NCI-H1105 treated with DMSO at 0.1 percent for 48 hours (cell line): ENCODE measurements at places on chromosomes 5 and 9.

DNA sequence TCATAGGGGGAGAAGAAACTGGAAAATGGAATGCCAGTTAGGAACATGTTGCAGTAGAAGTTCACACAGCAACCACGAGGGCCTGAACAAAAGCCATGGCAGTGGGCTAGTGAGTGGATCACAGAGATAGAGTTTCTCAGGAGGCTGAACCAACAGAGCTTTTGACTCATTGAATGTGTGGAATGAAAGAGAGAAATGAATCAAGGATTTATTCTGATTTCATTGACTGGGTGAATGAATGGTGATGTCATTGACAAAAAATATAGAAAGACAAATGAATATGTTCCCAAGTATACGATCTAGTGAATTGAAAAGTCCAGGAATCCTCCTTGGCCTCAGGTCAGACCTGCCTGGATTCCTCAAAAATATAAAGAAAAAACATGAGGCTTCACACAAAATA is 99.2 kb downstream of the ZNF462 start:
- DNase-seq: no peak

DNA sequence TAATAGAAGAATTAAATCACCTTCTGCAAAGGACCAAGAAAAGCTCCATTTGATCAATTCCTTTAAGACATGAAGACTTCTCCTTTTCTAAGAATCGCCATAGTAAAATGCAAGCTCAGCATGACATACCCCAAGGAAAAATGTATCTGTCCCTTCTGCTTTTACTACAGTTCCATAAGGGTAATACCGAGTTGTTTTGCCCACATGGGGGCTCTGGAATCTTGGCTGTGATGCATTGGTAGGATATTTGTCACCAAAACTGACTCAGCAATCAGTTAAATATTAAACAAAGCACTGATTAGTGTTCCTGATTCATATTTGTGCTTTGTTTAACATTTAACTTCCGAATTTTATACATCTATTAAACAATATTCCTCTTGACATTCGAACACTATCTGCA is 24.3 kb upstream of the KCNIP1 start:
- DNase-seq: no peak

DNA sequence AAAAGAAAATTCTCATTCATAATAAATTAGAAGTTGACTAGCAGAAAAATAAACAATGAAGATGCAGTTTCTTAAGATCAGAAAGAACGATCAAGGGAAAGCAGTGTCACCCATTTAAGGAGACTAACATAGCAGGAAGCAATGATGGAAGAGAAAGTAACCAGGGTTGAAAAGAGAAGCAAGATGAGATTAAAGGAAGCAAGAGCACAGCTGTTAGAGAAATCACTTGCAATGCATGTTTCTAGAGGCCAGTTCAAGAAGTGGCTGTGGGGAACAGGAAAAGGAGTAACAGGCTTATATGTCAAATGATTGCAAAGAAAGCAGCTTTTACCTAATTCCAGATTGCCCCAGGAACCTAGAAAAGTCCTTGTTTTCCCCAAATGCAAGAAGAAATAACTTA is 46.8 kb upstream of the SLC1A1 start:
- DNase-seq: no peak

- DNase-seq: no peak
Observed at GRCh38 chr9:133869674-133870405, 122.3 kb downstream of the VAV2 start.

GRCh38 chr5:96940586-96940985 is 4.7 kb downstream of the LNPEP start:
- no peak for DNase-seq

GRCh38 chr5:72508241-72509170 is 1.3 kb upstream of the ZNF366 start:
- no peak for DNase-seq

GRCh38 chr9:37870799-37871176 is 33.1 kb downstream of the SLC25A51 start:
- no peak for DNase-seq

GRCh38 chr9:95341293-95341962 is 23.9 kb upstream of the FANCC start:
- no peak for DNase-seq

DNA sequence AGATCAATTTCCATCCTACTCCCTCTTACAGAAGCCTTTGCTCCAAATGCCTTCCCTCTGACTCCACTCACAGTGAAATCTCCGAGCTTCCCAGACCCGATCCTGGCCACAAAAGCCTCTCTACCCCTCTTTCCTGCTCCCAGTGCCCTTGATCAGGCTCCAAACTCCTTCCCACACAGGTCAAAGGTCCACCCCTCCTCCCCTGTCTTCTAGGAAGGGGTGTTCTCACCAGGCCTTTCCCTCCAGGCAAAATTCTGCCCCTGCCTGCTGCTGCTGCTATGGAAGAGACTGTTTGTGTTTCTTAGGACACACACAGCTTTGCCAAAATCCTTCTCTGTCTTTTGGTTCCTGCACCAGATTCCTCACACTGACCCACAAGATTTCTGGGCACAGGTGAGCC is 85.8 kb upstream of the ALDH1A1 start:
- DNase-seq: no peak

GRCh38 chr5:146039420-146039819 is 66.0 kb downstream of the PLAC8L1 start:
- no peak for DNase-seq

GRCh38 chr9:123314617-123315016 is 41.4 kb upstream of the CRB2 start:
- no peak for DNase-seq

- no peak for DNase-seq
Observed at GRCh38 chr9:37407468-37407867, 15.0 kb upstream of the GRHPR start.

GRCh38 chr5:78718824-78719223 is 70.3 kb upstream of the LHFPL2 start:
- DNase-seq: no peak

DNA sequence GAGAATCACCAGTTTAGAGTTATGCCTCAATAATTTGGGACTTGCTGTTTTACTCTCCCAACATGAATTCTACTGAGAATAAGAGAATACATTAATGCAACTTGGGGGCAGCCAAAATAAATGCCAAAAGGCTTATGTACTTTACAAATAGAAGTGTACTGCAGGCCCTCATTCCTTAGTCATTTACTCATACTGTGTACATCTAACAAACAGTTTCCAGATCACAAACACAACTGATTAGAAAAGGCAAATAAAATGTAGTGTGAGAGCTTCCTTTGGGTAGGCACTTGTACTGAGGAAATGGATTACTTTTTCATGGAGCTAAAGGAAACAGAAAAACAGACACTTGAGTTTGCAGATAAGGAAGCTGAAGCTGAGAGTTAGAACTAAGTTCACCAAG is 12.6 kb downstream of the ANKDD1B start:
- no peak for DNase-seq

- no peak for DNase-seq
Observed at GRCh38 chr5:160649304-160649703, 202.7 kb downstream of the ATP10B start.
